Tibial artery (tissue), 4 donors: ENCODE measurements at places on chromosomes 12 and 14.
A peak's percentile ranks its signal among the peaks of the same experiment; 100 is the strongest.

DNA sequence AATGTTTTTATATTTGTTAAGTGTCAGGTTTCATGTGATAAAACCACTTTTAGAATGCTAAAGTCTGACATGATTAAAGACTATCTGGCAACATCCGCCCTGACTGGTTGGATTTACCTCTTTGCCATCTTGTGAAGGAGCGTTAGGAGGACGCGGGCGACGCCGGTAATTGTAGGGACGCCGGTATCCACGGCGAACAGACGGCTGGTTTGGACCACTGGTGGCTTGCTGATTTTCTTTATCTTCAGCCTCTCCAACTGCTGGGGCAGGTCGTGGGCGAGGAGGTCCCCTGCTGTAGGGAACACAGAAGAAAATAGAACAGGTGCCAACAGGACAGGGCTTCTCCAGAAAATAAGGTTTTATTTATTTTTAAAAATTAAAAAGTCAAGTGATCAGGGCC lies 21.3 kb downstream of the YBX3 start:
- DNase-seq: no peak

- peak; percentile 71 for DNase-seq
Measured at GRCh38 chr12:57243521-57244311, 7.3 kb downstream of the STAC3 start.

DNA sequence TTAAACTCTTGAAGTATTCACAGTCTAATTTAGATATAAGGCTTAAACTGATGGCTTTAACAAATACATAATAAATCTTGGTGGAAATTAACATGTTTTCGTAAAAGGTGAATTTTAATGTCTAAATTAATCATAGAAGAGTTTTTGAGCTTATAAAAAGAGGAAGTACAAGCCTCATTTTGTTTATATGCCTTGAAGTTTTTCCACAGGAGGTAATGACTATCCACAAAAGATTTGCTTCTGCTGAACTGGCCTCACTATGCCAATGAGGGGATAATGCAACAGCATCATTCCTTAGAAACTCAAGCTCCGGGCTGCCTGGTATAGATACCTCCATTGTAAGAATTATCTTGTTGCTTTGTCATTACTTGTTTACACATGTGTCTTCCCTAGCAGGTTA lies 175.6 kb downstream of the DUSP6 start:
- no peak for DNase-seq

DNA sequence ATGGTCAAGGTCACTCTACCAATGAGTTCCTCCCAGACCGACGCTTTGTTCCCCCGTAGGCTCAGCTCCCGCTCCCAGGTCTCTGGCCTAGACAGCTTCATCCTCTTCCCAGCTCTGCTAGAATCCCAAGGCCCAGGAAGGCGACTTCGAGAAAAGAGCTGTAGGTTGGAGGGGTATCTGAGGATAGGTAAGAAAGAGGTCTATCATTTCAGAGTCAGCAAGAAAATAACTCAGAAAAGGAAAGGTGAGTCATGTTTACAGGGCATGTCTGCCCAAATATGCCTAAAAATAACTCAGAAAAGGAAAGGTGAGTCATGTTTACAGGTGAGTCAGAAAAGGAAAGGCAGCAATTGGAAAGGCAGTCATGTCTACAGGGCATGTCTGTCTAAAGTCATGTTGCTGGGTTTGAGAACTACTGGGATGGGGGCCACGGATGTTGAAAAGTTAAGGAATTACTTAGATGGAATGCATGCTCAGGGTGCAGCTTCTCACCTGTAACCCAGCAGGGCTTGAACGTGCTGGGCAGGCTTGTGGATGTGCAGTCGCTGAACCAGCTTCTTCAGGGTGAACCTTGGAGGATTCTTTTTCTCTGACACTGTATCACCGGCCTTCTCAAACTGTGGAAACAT lies 12.2 kb downstream of the TEP1 start:
- DNase-seq: no peak

DNA sequence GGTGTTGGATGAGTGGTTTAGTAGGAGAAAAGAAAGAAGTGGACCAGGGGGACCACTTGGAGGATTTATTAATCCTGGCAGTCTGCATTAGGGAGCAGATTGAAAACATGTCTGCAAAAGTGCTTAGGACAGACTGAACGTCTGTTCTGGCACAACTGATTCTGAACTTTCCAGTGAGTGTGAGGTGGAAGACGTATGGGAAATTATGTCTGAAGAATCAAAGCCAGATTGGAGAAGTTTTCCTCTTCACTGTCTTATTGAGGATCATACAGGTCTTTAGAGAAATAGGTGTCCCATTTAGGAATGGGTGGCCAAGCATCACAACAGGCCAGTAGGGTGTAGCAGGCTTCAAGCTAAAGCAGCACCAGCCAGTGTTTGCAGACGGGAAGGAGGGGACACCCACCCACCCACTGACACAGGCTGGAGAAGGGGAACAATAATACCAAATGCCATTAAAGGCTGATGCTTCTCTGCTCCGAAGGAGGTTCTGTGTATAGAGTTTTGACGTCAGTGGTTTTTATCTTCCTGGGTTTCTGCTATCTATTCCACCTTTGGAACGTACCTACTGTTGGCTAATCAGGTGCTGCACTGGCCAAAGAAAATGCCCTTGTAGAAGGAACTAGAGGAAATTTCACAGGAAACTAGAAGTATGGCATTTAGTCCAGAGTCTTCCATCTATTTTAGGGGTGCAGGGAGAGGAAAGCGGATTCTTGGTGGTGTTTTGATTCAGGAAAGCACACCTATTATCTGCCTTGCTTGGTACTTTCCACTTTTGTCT lies 1.8 kb downstream of the SRRM4 start:
- no peak for DNase-seq

DNA sequence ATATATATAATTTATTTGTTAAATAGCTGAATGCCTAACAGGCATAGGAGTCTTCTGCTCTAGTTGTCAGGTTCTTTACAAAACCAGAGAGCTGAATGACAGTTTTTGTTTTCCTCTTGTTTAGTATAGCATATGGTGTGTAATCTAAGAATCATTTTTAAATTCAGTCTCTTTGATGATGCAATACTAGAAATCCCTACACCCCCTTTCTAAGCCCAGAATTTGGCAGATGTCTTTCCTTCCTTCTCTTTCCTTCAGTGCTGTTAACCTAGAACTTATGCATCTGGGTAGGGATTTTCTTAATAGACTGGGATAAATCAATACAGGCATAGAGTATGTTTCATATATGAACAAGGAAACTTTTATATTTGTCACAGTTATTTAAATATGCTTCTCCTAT lies 198.1 kb downstream of the KCNH5 start:
- DNase-seq: no peak

- DNase-seq: peak; percentile 60
Measured at GRCh38 chr12:34391771-34392581, 369.7 kb downstream of the ALG10 start.

DNA sequence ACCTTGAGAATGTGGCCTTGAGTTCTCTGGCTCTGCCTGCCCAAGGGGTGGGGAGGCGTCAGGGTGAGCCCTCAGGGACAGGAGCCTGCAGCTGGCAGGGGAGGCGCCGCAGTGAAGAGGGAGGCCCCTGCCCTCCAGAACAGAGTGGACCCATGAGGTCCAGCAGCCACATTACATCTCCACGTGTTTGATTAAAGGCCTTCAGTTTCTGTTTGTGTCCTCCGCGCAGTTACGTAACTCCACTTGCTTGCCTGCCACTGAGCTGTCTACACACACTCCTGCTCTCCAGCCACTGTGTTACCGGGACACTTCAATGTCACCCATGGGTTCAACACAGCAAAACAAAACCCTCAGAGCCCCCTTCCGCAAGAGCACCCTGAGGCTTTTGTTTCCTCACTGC lies 70.4 kb downstream of the CHGA start:
- DNase-seq: no peak

DNA sequence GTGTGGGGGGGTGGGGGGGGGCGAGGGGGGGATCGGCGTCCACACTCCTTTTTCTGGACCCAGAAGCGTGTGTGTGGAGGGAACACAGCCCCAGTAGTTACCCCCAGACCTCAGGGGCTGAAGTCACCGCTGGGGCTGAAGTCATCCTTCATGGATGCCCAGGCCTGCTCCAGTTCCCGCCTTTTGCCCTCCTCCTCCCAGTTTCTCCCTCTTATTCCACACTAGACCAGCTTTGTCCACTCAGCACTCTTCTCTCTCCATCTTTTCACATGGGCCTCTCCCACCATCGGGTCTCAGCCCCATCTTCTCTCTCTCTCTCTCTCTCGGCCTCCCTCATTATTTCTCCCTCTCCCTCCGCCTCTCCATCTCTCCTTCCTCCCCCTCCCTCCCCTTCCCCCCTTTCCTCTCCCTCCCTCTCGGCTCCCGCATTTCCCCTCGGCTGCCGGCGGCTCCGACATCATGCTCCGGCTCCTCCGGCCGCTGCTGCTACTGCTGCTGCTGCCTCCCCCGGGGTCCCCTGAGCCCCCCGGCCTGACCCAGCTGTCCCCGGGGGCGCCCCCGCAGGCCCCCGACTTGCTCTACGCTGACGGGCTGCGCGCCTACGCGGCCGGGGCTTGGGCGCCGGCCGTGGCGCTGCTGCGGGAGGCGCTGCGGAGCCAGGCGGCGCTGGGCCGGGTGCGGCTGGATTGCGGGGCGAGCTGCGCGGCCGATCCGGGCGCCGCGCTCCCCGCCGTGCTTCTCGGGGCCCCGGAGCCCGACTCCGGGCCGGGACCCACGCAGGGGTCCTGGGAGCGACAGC lies at the start of gene P3H3:
TSS of gene P3H3 (plus strand) at position 426 of the 799 bp plus-strand sequence. CDS start at position 460, 34 bp downstream.
- no peak for DNase-seq

DNA sequence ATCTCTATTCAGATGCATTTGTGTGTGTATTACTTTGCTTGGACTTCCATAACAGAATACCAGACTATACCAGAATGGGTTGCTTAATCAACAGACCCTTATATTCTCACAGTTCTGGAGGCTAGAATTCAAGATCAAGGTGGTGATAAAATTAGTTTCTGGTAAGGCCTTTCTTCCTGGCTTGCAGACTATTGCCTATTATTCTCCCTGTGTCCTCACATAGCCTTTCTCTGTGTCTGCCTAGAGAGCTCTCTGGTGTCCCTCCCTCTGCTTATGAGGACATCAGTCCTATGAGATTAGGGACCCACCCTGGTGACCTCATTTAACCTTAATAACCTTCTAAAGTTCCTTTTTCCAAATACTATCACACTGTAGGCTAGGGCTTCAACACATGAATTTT lies 106.0 kb downstream of the FAR2 start:
- no peak for DNase-seq

DNA sequence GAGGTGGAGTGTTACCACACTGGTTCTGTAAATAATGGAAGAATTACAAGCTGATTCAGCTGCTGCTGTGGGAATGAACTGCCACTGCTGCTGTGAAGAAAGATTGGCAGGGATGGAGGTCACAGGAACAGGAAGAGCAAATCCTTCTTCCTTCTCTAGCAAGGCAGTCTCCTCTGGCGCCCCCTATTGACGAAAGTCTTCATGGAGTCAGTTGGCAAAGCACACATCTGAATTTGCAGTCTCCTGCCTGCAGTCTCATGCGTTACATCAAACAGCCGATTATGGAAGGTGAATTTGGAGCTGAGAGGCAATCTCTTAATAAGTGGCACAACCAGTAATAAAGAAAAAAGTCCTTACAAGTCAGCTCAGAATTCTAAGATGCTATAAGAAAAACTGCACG lies 106.0 kb upstream of the TMTC1 start:
- DNase-seq: peak; percentile 60

DNA sequence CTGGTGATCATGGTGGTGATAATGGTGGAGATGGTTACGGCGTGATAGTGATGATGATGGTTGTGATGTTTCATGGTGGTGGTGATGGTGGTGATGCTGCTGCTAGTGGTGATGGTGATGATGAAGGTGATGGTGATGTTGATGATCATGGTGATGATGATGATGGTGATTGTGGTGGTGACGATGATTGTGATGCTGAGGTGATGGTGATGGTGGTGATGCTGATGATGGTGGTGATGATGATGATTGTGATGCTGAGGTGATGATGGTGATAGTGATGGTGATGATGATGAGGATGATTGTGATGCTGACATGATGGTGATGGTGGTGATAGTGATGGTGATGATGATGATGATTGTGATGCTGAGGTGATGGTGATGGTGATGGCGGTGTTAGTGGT lies 113.2 kb upstream of the EVL start:
- no peak for DNase-seq

DNA sequence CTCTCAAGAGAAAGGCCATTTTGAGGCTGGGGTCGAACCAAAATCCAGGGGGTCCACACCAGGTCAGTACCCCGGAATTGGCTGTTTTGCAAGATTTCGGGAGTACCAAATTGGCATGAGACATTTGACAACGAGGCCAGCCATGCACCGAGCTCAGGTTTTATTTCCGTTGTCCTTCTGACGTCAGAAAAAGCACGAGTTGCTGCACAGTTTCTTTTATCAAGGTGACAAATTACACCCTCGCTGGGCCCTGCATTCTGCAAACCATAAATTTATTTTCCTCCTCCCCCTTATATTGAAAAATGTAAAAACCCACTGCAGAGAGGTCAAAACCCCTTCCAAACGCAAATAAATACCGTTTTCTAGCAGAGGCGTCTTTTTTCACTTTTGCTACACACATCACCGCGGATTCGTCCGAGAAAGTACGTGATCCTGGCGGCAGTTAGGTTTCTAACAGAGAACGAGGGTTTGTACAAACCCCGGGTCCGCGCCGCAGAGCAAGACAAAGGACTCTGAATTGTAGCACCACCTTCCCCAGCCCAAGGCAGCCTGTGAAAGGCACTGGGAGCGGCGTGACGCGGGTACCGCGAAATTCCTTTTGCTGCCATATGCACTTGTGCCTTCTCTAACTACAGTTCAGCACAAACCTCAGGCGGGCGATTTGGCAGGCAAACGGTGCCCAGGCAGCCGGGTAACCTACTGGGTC lies 1.8 kb downstream of the SLC38A1 start:
- peak; percentile 53 for DNase-seq

DNA sequence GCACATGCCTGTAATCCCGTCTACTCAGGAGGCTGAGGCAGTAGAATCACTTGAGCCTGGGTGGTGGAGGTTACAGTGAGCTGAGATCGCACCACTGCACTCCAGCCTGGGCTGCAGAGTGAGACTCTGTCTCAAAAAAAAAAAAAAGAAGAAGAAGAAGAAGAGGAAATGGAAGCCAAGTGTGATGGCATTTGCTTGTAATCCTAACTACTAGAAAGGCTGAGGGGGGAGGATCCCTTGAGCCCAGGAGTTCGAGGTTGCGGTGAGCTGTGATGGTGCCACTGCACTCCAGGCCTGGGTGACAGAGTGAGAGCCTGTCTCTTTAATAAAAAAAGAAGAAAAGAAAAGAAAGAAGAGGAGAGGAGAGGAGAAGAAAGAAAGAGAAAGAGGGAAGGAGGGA lies 52.1 kb downstream of the LGMN start:
- no peak for DNase-seq

GRCh38 chr12:108616941-108617858 lies 16.5 kb downstream of the SELPLG start:
- no peak for DNase-seq

- DNase-seq: no peak
Measured at GRCh38 chr12:115149685-115150378, 465.9 kb upstream of the TBX3 start.

DNA sequence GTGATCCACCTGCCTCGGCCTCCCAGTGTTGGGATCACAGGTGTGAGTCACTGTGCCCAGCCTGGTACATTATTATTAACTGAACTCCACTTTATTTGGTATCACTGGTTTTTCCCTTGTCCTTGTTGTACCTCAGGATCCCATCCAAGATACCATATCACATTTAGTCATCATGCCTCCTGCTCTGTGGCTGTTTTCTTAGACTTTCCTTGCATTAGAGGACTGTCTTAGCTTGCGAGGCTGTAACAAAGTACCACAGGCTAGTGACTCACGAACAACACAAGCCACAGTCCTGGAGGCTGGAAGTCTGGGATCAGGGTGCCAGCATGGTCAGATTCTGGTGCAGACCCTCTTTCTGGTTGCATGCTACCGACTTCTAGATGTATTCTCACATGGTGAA lies 12.2 kb downstream of the KLC1 start:
- no peak for DNase-seq
